ENCODE measurements at places on chromosomes 7 and 10.

GRCh38 chr7:27560706-27561235, 101.9 kb downstream of the HIBADH start:
- no peak overlapping the region for H3K4me3 ChIP-seq
- no peaks in the 10 kb centered on the region for H3K4me1 ChIP-seq
- H3K36me3 ChIP-seq = no peaks in the 10 kb centered on the region
- DNase-seq = no peak
- H3K27ac ChIP-seq = no peak overlapping the region

DNA sequence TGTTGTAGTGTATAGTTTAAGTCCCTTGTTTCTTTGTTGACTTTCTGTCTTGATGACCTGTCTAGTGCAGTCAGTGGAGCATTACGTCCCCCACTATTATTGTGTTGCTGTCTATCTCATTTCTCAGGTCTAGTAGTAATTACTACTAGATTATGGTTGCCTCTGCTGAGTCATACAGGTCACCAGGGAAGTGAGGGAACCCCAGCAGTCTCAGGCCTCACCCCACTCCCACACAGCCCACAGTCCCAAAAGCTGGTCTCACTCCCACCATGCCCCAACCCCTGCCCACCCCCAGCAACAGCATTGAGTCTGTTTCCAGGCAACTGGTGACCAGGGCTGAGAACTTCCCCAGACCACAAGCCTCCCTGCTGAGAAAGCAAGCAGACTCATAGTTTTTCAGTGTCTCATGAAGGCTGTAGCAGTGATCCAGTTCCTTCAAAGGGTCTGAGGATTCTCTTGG, 88.0 kb downstream of the PLXDC2 start:
- DNase-seq = no peak
- no peak overlapping the region for H3K4me3 ChIP-seq

- no peaks in the 10 kb centered on the region for H3K36me3 ChIP-seq
- no peaks in the 10 kb centered on the region for H3K27me3 ChIP-seq
- no peak overlapping the region for H3K27ac ChIP-seq
Observed at GRCh38 chr7:129835569-129835968, 117.2 kb downstream of the UBE2H start.

GRCh38 chr7:41889040-41889439, 186.2 kb upstream of the INHBA start:
- no peak for DNase-seq
- H3K4me3 ChIP-seq = no peak overlapping the region
- H3K27me3 ChIP-seq = no peaks in the 10 kb centered on the region
- no peaks in the 10 kb centered on the region for H3K36me3 ChIP-seq

DNA sequence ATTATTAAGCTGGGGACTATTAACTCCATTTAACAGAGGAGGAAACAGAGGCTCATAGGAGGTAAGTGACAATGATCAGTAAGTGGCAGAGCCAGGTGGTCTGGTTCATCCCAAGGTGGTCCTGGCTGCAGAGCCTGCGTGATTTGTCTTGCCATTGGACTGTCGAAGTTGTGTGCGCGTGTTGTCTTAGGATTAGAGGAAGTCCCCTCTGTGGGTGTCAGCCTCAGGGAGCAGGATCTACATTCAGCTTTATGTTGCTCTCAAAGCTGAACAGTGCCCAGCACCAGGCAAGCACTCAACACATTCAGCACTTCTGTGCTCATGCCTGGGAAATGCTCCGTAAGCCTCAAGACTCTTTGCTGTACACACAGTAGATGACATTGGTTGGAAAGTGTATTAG, 139.5 kb downstream of the HERPUD2 start:
- H3K4me1 ChIP-seq = no peaks in the 10 kb centered on the region
- H3K4me3 ChIP-seq = no peak overlapping the region
- H3K36me3 ChIP-seq = no peaks in the 10 kb centered on the region
- H3K27me3 ChIP-seq = no peaks in the 10 kb centered on the region

DNA sequence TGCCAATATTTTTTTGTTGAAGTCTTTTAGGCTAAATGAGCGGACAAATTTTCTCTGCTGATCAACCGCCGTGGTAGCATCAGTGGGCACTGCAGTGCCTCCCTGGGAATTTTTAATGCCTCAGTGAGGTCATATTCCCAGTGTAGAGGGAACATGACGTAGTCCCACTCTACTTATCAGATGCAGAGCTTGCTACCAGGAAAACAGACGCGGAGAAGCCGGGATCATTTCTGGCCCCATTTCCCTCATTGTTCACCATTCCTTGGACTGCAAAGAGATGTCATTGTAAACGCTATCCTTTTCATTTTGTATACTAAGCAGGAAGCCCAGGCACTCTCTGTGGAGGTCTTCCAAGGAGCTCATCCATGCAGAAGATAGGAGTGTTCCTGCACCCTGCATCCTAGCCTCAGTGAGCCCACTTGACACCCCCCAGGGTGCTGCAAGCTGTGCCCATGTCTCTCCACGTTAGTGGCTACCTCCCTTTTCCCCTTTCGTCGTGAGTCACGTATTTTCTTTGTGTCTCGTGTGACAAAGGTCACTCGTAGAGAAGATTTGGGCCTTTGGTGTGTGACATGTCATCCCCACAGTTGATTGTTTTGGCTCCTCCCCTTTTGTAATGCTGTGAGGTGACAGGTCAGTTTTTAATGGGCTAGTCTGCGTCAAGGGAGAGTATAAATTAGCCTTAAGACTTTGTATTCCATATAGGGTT, 145.5 kb downstream of the TCF7L2 start:
- H3K27ac ChIP-seq = peak overlapping the region; percentile 11
- H3K4me3 ChIP-seq = no peak overlapping the region
- H3K27me3 ChIP-seq = no peaks in the 10 kb centered on the region
- no peaks in the 10 kb centered on the region for H3K36me3 ChIP-seq
- H3K4me1 ChIP-seq = peaks cover 1% of the 10 kb centered on the region

DNA sequence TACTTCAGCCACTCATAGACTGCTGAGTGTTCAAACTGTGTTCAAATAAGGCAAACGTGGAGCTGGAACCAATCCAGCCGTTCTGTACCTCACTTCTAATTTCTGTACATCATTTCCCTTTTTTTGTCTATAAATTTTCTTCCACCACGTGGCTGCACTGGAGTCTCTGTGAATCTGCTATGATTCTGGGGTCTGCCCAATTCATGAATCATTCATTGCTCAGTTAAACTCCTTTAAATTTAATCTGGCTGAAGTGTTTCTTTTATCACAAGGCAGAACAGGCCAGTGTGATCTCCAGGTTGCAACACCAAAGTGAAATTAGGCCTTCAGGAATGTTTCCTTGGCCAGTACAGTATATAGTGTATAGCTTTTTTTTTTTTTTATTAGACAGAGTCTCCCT, 53.5 kb downstream of the DNAJC12 start:
- H3K4me3 ChIP-seq = no peak overlapping the region
- no peak for DNase-seq
- H3K4me1 ChIP-seq = no peaks in the 10 kb centered on the region
- H3K27me3 ChIP-seq = no peaks in the 10 kb centered on the region
- H3K36me3 ChIP-seq = no peaks in the 10 kb centered on the region
- no peak overlapping the region for H3K27ac ChIP-seq

DNA sequence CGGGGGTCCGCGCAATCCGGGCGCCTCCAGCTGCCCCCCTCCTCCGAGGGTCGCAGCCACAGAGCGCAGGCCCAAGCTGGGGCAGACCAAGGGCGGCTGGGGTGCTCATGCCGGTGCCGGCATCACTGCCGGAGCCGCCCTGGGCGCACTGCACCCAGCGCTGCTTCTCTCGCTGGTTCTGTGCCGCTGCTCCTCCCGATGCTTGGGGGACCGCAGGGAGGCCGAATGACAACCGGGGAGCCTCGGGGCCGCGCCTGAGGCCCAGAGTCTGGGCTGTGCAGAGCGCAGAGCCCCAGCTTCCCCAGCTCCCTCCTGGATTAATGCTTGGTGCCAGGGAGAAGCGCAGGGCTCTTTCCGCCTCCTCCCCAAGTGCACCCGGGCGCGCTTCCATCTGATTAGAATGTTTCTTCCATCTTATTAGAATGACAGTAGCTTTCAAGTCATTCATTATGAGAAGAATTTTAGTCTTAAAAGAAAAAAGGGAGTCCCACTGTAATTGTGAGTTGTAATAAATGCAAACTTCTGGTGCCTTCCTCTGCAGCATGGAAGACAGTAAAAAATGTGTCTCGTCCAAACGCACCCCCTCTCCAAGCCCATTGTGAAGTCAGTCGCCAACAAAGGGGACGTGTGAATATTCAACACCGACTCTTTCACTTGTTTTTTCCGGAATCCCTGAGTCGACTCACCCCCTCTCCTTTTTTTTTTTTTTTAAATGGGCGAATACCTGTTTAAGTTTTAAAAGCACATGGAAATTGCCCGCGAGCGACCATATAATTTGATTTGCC, 19.5 kb upstream of the PTF1A start:
- DNase-seq = no peak
- no peaks in the 10 kb centered on the region for H3K4me1 ChIP-seq

DNA sequence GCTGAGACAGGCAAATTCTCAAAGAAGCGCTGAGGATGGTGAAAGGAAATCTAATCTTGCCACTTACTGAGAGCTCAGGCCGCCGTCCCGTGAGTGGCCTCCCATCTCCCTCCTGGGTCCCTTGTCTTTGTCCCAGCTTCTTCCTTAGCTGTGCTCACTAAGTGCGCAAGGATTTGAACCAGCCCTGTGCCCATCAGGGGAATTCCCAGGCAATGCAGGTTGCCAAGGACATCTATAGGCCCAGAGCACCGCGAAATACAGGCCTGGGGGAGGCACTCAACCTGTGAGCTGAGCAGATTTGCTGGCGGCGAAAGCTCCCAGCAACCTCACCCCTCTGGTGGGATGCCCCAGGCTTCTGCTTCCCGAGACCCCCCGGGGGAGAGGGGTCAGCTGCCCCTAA, 64.8 kb downstream of the OAT start:
- DNase-seq = no peak
- no peaks in the 10 kb centered on the region for H3K4me1 ChIP-seq
- no peaks in the 10 kb centered on the region for H3K36me3 ChIP-seq
- H3K27me3 ChIP-seq = no peaks in the 10 kb centered on the region
- no peak overlapping the region for H3K4me3 ChIP-seq
- no peak overlapping the region for H3K27ac ChIP-seq

- no peak for DNase-seq
- H3K4me1 ChIP-seq = peaks cover 11% of the 10 kb centered on the region
- no peaks in the 10 kb centered on the region for H3K27me3 ChIP-seq
- H3K4me3 ChIP-seq = no peak overlapping the region
Observed at GRCh38 chr7:2691011-2691707, 3.2 kb downstream of the AMZ1 start.

- no peaks in the 10 kb centered on the region for H3K36me3 ChIP-seq
- no peak overlapping the region for H3K4me3 ChIP-seq
- H3K27ac ChIP-seq = no peak overlapping the region
- DNase-seq = no peak
- H3K27me3 ChIP-seq = no peaks in the 10 kb centered on the region
- no peaks in the 10 kb centered on the region for H3K4me1 ChIP-seq
Observed at GRCh38 chr10:3832022-3832786, 47.2 kb upstream of the KLF6 start.

GRCh38 chr7:70940597-70940996, 191.3 kb upstream of the GALNT17 start:
- no peaks in the 10 kb centered on the region for H3K27me3 ChIP-seq
- H3K36me3 ChIP-seq = no peaks in the 10 kb centered on the region
- H3K4me1 ChIP-seq = no peaks in the 10 kb centered on the region
- no peak overlapping the region for H3K27ac ChIP-seq
- no peak overlapping the region for H3K4me3 ChIP-seq

- no peak overlapping the region for H3K4me3 ChIP-seq
- H3K27ac ChIP-seq = no peak overlapping the region
- DNase-seq = no peak
- H3K36me3 ChIP-seq = no peaks in the 10 kb centered on the region
Observed at GRCh38 chr7:70384024-70384423, 747.9 kb upstream of the GALNT17 start.

- H3K27ac ChIP-seq = no peak overlapping the region
- no peaks in the 10 kb centered on the region for H3K4me1 ChIP-seq
- H3K27me3 ChIP-seq = no peaks in the 10 kb centered on the region
- no peaks in the 10 kb centered on the region for H3K36me3 ChIP-seq
Observed at GRCh38 chr7:87001214-87001613, 58.2 kb downstream of the ELAPOR2 start.

- H3K27ac ChIP-seq = no peak overlapping the region
- H3K27me3 ChIP-seq = no peaks in the 10 kb centered on the region
- DNase-seq = no peak
- H3K4me1 ChIP-seq = no peaks in the 10 kb centered on the region
- no peak overlapping the region for H3K4me3 ChIP-seq
Observed at GRCh38 chr7:77913977-77914607, 115.5 kb downstream of the PHTF2 start.

All from uterus (tissue), 4 donors.